Left lung (tissue), 14 donors: ENCODE measurements at places on chromosomes 7 and 10. TPM values are rescaled to one million over a fixed set of nuclear protein-coding genes. Genes with fewer than 3 reads are reported as not detected.

GPRIN2 gene
- 39.8 TPM for total RNA-seq

GRCh38 chr10:46288601-46289206, 1.9 kb downstream of the ANTXRL start:
- no peak for DNase-seq

DNA sequence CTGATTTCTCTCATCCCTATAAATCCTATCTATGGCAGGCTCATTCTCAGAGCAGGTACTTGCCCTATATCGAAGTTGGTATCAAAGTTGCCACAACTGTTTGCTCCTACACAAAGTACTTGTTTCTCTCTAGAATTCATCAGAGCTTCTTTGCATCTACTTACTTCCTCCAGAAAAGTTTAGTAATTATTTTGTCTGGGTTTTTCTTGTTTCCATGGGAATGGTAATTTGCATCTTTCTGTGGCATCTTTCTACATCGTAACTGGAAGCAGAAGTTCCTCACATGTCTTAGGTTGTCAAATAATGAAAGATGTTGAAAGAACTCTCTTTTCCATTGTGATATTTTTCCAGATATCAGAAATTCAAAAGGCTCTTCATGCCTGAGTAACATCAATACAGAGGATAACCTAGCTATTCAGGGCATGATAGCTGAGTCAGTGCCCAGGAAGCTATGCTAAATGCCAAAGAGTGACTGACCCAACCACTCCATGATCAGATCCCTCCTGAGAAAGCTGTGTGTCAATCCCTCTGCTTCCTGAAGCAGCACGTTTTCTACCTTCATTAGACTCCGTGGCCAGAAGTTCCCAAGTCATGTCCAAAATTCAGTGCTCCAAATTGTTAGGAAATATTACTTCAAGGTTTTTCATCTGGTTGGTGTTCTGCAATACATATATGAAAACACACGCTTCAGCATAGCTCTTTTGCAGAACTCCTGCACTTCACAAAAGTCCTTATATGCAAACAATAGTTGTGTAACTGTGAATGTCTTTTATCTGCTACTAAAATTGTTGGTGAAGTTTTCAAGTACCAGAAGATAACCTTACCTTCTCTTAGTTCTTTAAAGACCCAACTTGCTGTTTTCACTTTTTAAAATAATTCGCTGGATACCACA, 216.5 kb downstream of the VTI1A start:
- DNase-seq, result no peak

DNA sequence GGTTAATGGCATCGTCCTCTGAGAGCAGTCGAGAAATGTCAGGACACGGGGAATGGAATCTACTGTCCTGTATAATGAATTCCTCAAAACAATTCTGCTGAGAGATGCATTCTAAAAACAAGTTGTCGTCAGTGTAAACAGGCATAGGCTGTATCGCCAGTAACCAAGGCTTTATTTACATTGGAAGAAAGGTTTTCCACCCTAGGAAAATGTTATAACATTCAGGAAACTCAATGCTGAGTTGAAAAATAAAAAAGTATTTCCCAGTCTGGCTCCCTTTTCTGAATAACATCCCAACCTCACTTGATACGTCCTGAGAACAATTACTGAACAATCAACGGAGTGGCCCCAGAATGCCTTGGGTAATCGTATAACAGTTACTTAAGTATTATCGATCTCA, 79.6 kb upstream of the UCN3 start:
- no peak for DNase-seq

DNA sequence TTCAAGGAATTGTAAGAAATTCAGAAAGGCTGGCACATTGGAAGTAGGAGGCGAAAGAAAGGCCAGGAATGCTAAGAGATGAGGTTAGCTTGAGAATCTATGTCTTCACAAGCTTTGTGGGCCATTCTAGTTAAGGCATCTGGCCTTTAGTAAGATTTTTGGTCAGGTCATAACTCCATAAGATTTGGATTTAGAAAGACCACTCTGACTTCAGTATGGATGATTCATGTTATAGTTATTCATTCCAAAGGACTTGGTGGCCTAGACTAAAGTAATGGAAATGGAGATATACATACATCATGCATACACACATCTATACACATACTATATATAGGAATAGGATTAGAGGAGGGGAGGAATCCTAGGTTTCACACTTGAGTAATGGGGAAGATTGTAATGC, 77.5 kb downstream of the SEPTIN7 start:
- DNase-seq, result no peak
